Caco-2 (cell line): ENCODE measurements at places on chromosomes 12 and 14.

GRCh38 chr14:105368910-105369652 is 29.3 kb upstream of the TEX22 start:
- no peak for DNase-seq

DNA sequence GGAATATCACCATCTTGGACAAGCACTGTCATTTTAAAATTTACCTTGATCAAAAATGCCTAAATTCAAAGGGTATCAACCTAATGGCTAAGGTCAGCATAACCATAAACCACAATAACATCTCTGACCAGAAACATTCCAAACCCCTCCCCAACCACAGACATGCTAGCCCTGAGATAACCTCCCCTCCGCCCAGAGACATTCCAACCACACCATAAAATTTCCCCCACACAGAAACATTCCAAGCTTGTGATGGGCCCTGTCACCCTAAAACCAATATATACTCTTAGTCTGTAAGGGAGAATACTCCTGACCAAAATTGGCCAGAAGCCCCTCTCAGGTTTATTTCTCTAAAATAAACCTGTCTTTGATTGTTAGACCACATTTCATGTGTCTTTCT is 17.7 kb downstream of the EPYC start:
- DNase-seq, result peak; percentile 10

DNA sequence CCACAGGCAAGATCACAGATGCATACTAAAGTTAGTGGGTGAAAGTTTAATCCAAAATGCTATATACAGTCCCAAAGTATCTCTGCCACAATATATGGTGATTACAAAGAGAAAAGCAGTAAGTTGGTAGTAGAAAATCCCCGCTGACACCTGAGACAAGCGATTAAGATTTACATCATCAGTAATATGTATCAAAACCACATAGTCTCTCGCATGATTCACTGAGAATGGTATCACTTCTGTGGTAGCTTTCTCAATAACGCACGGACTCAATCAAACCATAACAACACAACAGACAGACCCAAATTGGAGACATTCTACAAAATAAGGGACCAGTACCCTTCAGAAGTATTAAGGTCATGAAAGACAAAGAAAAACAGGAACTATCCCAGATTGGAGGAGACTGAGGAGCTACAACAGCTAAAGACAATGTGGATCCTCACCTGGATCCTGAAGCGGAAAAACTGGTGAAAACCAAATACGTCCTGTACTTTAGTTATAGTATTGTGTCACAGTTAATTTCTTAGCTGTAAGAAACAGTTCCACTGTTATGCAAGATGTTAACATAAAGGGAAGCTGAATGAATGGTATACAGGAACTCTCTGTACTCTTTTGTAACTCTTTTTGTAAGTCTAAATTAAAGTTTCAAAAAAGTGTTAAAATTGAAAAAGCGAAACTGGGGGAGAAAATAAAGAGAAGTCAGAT is 51.0 kb downstream of the SPTLC2 start:
- DNase-seq, result no peak

DNA sequence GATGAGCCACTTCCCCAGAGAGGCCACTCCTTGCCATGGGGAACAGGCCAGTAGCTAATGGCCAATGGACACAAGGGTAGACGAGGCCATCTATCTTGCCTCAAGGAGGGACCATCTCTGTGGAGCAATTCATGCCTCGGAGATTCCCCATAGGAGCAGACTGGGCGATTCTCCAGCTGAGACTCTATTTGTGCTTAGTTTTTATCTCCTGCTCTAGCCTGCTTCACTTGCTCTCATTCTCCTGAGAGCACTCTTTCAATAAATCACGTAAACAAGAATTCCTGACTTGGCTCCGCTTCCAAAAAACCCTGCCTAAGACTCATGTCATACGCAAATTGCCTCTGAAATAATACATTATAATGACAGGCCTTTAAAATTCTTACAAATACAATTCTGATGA is 396.4 kb upstream of the USP15 start:
- DNase-seq, result no peak

DNA sequence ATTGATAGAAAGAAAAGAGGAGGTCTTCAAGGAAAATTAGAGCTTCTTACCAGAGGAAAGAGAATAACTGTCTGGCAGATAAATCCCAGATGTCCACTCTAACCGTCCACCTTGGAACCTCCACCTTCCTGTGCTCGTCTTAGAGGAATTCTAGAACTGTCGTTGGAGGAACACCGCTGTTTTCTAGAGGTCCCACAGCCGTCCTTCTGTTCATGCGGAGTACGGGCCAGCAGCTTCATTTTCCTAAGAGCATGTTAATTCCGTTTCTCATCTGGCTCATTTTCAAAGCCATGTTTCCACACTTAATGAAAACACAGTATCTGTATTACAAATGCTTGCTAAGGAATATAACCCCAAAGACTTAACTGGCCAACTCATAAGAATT is 107.9 kb upstream of the ESRRB start:
- no peak for DNase-seq

GRCh38 chr12:56029666-56030293 is 8.9 kb downstream of the IKZF4 start:
- peak; percentile 64 for DNase-seq

- DNase-seq, result no peak
These were observed 8.3 kb upstream of the MTA1 start for GRCh38 chr14:105411017-105411941.

DNA sequence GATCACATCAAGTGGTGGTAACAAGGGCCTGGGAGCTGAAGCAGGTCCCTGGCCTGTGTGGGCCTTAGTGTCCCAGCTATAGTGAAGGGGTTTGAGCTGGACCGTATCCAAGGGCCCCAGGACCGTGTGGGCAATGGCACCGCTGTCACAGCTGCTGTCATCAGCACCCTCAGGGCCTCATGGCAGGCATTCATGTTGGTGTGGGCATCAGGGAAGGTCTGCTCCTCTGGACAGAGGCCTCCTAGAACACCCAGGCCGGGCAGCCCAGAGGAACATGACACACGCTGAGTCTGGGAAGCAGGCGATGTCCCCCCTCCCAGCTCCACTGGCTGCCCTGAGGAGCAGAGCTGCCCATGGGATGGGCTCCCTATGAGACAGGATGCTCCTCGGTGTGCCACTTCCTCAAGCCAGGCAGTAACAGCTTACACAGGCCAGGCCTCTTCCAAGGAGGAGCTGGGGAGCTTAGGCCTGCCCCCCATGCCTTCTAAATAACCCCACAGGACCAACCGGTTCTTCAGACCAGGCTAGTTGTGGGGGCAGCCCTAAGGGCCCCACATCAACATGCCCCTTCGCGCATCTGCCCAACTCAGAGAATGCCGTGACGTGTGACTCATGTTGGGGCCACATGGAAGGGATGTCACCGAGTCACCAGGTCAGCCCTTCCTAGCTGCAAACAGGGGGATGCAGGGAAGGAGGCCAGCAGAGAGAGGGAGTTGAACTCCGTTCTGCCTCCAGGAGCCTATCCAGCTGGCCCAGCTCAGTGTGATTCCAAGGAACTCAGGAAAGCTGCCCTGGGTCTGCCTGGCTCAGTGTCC is 80.4 kb downstream of the PITPNM2 start:
- DNase-seq, result no peak

DNA sequence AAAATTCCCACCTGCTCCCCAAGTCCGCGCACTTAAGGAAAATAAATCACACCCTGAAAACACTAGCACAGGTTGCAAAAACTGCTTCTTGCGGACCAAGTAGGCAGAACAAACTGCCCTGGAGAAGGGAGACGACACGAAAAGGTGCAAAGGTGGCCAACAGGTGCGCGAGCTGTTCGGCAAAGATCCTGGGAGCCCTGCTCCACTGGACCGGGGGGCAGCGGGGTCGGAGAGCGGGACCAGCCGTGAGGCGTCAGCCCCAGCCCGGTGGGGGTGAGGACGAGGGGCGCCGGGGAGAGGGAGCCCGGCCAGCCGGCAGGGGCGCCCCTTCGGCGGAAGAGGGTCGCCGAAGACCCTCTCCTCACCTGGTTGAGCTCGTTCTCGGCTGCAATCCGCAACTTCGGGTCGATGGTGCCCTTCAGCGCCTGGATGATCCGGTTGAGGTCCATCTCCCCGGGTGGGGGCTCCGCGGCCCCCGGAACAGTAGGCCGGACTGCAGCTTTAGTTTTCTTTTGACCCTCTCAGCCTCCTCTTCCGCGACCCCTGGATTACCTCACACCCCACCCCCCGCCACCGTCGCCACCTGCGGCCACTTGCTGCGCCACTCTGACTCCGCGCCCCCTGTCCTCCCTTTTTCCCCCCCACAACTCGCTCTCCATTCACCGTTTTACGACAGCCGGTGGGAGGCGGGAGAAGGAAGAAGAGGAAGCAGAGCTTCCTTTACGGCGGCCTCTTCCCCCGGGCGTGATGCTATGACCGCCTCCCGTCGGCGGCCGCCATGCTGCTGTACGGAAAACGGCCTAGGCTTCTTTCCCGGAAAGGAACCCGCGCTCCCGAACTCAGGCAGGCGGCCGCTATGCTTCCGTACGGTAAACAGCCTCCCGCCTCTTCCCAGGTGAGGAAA is at the start of gene IPO8:
Gene IPO8, minus strand, starts transcription at position 671 of the 904 bp plus-strand sequence. Its CDS starts 222 bp downstream, at position 449.
- DNase-seq, result peak; percentile 96

GRCh38 chr12:96980991-96981414 is 73.9 kb downstream of the NEDD1 start:
- no peak for DNase-seq

GRCh38 chr14:37330910-37331309 is 133.2 kb downstream of the MIPOL1 start:
- DNase-seq, result no peak

DNA sequence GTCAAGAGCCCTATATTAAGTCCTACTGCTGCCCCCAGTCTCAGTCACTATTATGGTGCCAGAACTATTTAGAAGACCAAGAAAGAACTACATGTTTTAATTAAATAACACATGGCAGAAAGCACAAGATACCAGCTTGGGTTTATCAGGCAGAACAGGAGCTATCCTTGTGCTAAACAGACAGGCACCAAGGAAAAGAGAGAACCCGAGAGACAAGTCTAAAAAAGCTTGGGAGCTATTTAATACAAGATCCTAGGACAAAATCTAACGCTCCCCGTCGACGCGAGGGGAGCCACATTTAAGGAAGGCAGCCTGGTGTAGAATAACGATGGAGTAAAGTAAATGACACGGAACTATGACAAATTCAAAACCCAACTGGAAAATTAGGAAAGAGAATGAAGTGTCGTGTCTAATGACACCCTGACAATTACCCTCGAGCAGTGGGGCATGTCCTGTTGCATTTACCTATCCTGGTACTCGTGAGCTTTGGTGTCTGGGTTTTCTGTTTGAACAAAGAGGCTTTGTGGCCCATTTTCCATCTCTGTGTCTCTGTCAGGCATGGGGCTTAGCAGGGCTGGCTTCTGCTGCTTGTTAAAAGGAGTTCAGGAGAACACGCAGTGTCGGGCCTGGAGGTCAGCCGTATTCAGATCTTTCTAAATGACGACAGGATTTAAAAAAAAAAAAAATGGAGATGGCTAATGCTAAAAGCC is 140.6 kb downstream of the ETNK1 start:
- DNase-seq, result no peak

- DNase-seq, result no peak
These were observed 367.6 kb downstream of the RPS29 start for GRCh38 chr14:49218436-49219092.

DNA sequence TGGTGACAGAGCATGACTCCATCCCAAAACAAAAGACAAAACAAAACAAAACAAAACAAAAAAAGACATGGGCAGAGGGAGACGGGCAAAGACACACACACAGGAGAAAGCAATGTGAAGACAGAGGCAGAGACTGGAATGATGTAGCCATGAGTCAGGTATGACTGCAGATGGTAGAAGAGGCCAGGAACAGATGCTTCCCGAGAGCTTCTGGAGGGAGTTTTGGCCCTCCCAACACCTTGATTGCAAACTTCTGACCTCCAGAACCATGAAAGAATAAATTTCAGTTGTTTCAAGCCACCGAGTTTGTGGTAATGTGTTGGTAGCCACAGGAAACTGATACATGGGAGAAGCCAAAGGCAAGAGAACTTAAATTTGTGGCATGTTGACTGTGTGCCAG is 27.1 kb downstream of the VWF start:
- DNase-seq, result no peak

GRCh38 chr12:2348482-2348852 is 295.7 kb downstream of the CACNA1C start:
- DNase-seq, result no peak

DNA sequence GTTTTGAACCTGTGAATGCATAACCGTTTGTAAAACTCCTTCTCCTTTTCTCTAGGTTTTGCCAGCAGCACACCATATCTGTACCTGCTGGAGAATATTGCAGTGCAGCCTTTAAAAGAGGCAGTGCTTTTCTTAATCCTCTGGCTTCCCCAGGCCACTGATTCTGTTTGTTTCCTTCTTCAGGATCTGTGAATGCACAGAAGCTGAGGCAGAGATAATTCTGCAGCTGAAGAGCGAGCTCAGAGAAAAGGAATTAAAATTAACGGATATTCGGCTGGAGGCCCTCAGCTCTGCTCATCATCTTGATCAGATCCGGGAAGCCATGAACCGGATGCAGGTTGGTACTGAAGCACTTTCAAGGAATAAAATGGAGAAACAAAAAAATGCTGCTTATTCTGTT is 348.7 kb downstream of the NAV3 start:
- no peak for DNase-seq

- no peak for DNase-seq
These were observed 600 bp upstream of the LAG3 start for GRCh38 chr12:6771509-6772330.

DNA sequence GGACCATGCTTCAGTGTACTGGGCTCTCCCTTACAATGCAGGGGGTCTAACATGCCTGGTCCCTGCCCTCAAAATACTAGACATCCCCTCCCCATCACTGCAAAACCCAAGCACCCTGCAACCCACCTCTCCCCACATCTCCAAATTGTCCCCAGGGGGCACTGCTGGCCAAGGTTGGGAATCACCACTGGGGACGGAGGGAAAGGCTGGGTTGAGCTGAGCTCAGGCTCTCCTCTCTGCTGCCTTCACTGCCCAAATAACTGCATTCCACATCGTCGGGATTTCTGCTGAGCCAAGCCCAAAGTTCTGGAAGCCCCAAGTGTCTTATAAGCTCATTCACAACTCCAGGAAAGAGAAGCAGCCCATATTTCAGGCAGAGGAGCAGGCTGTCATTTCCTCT is 69.6 kb downstream of the NT5DC3 start:
- DNase-seq, result peak; percentile 50

DNA sequence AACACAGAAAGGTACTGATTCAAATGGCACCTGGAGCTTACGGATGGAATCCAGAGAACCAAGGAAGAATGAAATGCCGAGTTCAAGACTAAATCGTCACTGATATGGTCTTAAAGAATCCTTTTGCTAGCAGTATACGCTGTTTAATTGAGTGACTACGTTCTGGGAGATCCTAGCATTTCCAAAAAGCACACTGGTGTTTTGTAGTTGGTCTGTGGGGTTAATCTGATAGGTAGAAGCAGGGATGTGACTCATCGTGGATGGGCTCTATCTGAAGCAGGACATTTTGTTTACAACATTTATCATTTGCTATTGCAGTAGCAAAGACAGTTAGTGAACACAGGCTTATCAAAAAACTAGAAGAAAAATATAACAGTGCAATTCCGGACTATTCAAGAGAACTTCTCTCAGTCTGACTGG is 169.2 kb upstream of the HMGA2 start:
- DNase-seq, result no peak

DNA sequence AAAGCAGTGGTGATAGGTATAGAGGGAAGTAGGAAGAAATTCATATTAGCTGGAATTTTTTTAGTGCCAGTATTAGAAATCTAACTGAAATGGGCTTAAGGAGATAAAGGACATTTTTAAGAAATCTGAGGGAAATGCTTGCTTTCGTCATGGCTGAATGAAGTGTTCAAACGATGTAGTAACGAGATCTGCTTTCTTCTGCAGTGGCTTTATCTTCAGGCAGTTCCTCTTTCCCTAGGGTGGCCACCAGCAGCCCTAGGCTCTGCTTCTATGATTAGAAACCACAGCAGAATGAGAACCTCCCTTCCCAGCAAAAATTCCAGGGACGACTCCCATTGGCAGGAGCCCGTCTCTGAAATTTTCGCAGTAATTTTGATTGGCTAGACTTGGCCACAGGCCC is 163.9 kb upstream of the FRMD6 start:
- DNase-seq, result no peak
